Stimulated activated CD8-positive, alpha-beta memory T cell treated with anti-CD3 and anti-CD28 coated beads, Interleukin-12 subunit alpha, Interleukin-12 subunit beta, amount 100 ng/mL, for 4 hours (primary cell): ENCODE measurements at places on chromosomes 3 and 15.

- DNase-seq: no peak
These were observed 68.1 kb upstream of the LPP start for GRCh38 chr3:188085584-188086560.

DNA sequence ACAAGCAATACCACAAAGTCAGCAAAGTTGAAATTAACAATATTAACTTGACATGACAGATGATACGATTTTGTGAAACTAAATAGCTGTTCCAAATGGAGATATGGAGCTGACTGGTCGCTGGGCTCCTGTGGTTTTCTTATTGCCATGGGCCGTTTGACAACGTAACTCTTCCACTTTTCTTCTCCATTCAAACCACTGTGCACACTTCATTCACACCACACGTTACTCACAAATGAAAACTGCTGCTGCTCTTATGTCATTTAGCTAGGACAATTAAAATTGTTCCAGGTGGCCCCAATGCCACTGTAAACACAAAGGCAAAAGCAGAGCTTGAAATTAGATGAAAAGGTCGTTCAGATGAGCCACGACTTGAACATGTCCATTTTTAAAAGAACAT, 94.0 kb upstream of the VGLL4 start:
- no peak for DNase-seq

DNA sequence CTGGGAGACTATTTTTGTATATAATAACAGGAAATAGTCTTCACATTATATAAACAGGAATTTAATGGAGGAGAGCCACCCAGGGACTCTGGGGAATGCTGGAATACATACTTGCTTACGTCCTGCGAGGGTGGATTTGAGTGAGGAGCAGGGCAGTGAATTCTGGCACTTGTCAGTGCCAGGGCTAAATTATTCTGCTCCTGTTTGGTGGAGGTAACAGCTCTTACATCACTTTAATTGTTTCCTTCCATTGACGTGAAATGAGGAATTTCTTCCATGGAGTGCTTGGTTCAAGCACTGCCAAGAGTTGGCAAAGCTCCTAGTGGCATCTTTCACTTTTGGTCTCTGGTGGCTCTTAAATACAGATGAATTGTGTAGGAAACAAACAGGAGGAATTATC, 94.1 kb upstream of the GOLGA8J start:
- DNase-seq: no peak

DNA sequence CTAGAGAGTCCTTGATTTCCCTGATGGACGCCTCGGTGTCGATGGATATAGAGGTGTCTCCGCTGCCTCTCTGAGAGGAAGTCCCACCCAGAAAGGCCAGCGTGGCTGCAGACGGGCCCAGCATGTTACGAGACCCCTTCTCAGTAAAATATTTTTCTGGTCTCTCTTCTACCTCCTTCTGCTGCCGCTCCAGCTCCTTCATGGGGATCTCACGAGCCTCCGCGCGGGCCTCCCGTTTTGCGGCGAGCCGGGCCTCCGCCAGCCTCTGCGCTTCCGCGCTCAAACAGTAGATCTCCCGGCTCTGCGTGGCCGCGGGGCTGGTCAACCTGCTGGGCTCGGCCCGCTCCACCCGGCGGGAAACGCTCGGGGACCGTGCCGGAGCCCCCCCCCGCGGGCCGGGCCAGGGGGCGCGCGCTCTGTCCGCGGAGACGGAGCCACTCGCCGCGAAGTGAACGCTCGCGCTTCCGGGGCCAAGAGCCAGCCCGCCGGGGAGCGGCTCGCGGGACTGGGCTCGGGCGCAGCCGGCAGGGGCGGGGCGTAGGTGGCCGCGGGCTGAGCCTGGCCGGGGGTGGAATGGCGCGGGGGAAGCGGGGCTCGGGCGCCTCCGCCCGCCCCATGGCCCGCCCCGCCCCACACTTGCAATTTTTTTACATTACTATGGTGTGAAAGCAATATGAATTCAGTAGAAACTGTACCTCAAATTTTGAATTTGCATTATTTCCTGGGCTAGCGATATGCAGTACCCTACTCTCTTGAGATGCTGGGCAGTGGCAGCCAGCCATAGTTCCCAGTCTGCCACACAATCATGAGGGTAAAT, 10.2 kb upstream of the KCNMB3 start:
- DNase-seq: peak; percentile 51

DNA sequence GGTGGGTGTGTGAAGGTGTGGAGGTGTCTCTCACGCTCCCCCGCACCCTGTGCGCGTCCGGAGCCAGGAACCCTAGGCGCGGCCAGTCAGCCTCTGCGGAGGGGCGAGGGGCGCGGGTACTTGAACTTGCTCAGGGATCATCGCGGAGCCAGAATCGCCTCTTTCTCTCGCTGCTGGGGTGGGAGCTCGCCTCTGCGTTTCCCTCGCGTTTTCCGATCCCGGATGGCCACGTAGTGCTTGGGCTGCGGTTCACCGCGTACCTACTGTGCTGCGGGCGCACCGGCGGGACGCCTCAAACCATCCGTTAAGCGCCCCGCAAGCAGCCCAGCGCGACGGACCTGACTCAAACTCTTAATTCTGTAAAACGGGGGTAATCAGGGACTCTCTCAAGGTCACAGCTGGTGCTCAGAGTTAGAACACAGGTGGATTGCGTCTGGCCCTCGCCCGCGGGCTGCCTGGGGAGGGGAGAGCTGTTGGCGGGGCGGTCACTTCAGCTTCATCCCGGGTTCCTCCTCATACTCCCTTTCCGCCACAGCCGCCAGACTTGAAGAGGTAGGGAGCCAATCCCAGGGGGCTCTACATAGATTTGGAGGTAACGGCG, 686 bp downstream of the MYRIP start:
- DNase-seq: no peak

- DNase-seq: no peak
These were observed 28.8 kb downstream of the LIMD1 start for GRCh38 chr3:45623393-45623792.

GRCh38 chr3:192727032-192727847, at the start of gene FGF12:
Gene FGF12 (minus strand): TSS chr3:192727541.
- DNase-seq: no peak

DNA sequence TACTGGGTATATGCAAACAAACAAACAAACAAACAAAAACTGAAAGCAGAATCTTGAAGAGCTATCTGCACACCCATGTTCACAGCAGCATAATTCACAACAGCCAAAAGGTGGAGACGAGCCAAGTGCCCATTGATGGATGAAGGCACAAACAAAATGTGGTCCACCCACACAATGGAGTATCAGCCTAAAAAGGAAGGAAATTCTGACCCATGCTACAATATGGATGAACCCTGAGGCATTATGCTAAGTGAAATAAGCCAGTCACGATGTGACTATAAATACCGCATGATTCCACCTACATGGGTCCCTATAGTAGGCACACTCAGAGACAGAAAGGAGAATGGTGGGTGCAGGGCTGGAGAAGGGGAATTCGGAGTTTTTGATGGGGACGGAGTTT, 24.1 kb downstream of the XPC start:
- DNase-seq: no peak

DNA sequence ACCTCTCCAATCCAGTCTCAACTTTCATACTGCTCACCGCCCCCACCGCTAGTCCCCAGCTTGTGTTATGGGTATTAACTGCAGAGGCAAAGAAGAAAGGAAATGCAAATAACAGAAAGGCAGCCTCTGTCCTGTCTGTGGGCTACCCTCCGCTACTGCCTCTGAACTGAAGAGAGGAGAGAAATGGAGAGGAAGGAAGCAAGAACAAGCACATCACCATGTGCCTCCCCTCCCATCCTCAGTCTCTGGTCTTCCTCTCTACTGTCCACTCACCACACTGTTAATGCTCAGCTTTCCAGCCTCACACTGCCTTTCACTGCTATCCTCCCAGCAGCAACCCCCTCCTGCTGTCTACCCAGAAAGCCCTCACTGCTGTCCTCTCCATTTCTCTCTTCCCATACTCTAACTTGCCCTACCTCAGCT, 139.0 kb upstream of the SLC2A2 start:
- DNase-seq: no peak

DNA sequence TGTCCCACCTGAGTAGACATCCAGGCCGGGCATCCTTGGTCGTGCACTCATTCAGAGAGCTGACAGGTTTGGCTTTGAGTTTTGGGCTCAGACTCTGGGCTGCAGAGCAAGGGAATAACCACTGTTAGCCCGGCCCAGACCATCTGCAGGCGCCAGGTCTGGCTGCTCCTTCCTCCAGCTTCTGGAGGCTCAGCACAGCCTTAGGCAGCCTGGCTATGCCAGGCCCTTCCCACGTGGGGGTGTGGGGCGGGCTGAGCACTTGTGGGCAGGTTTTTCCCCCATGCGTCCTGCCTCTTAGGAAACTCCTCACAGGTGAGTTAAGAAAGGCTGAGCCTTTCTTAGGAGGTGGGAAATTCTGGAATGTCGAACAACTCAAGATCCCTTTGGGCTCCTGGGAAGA, 11.2 kb downstream of the PLA2G4B start:
- DNase-seq: no peak

GRCh38 chr3:124663690-124664089, 66.6 kb upstream of the UMPS start:
- no peak for DNase-seq

DNA sequence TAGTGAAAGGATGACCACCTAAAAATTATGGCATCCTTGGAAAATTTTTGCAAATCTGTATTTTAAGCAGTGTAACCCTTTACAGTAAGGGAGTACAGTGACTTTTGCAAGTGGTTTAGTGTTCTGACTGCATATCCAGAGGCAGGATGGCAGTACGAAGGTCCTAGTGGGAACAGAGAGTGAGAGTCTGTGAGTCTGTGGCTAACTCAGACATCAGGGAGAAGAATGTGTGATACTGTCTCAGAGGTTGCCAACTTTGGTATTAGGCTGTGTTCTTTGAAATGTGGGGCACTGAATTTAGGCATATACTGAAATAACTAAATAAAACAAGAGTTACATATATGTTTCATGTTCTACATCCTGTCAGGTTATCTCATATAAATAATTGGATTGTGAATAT, 25.7 kb downstream of the PRKCI start:
- no peak for DNase-seq

- no peak for DNase-seq
These were observed 1.4 kb downstream of the PGPEP1L start for GRCh38 chr15:99006146-99006545.

DNA sequence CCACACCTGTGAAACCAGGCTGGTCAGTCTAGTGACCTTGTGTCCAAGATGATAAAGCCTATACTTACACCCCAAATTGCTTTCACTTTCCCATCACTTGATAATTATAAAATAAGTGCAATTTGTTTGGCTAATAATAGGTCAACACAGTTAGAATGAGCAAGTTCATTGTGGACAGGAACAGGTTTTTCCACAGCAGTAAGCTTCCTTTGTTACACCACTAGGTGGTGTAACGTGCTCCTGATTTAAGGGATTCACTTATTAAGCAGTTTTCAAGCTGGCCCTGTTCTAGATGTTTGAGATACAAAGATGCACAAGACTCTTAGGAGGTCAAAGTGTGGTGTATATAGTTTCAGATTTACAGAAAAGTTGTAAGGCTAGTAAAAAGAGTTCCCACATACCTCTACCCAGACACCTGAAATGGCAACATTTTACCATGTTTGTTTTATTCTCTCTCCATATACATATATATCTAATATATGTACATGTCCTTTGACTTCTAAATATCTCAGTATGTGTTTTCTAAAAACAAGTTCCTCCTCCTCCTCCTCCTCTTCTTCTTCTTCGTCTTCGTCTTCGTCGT, 6.8 kb upstream of the MFSD1 start:
- no peak for DNase-seq
